HEK293T (cell line): ENCODE measurements at places on chromosomes 6 and 20.

- DNase-seq = no peak
Observed at GRCh38 chr6:35795453-35796071, 1.6 kb downstream of the CLPS start.

GRCh38 chr6:21747441-21747840, 153.9 kb downstream of the SOX4 start:
- DNase-seq = no peak

DNA sequence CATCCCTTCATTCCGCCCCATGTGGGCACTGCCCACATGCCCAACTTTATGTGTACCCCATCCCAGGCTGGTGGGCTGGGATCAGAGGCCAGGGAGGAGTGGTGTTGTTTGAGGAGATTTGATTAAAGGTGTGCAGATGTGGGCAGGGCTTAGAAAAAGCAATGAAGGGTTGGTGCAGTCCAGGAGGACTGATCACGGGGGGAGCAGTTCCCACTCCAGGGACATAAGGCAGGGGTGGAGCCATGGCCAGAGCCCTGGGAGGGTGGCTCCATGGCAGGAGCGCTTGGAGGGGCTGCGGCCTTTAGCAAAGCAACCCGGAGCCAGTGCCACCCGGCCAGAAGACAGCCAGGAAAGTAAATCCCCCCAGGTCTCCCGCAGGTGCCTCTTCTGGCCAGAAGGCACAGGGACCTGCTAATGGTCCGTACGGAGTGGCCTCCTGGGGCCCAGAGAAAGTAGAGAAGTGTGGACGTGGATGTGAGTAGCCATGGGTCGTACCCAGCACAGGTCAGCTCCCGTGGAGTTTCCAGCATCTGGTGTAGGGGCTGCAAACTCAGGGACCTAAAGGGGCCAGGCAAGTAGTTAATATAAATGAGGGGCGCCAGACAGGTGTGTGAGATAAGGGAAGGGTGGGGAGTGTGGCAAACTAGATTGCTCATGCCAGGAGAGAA, 62.1 kb upstream of the APCDD1L start:
- DNase-seq = no peak

GRCh38 chr6:44474643-44475042, 87.1 kb downstream of the CDC5L start:
- no peak for DNase-seq

DNA sequence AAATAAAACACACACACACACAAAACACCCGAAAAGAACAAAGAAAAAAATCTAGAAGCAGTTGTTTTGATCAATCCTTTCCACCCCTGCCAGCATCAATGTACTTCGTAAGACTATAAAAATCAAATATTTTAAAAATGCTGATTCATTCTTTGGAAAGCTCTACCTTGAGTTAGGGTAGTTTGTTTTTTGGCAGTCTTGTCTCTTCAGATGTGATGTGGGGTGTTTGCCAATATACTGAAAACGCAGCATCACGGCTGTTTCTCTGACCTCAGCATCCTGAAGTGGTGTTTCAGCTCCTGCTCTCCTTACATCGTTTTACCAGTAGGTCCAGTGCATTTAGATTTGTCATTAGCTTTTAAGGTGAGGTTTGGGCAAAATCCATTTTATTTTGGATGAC, 526.0 kb downstream of the UTRN start:
- no peak for DNase-seq

DNA sequence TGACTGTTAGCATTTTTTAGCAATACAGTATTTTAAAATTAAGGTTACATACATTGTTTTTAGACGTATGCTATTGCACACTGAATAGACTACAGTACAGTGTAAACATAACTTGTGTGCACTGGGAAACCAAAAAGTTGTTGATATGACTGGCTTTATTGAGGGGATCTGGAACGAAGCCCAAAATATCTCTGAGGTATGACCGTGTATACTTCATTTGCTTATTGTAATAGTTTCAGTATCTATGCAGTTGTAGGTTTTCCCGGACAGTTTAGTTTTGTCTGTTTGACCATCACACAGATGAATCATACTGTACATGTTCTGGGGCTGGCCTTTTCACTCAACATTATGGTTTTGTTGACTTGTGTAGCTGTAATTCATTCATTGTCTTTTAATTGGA, 6.9 kb upstream of the ZBTB12 start:
- no peak for DNase-seq

DNA sequence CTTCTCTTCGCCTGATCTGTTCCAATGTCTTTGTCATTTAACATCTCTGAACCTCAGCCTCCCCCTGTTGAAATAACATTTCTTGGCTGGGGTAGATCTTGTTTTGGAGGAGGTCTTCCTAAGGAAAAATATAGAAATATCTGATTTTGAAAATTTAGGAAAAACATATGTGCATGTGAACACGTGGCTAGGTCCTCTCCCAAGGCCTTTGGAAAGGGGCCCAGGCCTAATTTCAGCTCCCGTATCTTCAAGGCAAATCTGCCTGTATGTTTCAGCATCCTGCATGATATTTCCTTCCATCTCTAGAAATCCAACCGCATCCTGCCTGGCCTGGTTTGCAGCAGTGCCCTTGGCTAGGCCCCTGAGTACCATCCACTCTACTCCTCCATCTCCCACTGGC, 261.2 kb downstream of the PHACTR1 start:
- no peak for DNase-seq

- DNase-seq = no peak
Observed at GRCh38 chr6:25419879-25420278, 140.7 kb downstream of the CARMIL1 start.

DNA sequence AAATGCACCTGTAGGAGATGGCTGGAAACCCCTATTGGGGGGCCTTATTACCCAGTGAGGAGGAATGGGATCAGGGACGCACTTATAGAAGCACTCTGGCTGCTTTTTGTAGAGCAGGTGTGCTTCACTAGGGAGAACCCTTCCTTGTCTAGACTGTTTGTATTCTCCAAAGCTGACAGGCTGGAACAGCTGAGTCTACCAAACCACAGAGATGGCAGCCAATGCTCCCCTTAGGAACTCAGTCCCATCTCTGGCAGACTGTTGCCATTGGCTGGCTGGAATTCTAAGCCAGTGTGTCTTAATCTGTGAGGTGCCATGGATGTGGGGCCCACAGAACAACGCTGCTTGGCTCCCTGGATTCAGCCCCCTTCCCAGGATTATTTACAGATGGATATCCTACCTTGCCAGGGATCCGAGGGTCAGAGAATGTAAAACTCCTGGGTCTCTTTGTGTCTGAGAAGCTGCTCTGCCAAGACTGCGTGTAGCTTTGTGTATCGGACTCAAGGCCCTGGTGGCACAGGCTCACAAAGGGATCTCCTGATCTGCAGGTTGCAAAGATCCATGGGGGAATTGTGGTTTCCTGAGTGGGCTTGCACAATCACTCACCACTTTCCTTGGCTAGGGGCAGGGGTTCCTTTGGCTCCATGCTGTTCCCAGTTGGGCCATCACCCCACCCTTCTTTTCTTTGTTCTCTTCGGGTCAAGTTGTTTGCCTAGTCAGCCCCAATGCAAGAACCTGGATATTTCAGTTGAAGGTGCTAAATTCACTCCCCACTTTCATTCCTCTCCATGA, 26.1 kb downstream of the C6orf52 start:
- no peak for DNase-seq
